Stimulated activated CD8-positive, alpha-beta memory T cell treated with anti-CD3 and anti-CD28 coated beads, Interleukin-4, amount 100 ng/mL, for 48 hours (primary cell): ENCODE measurements at places on chromosomes 5 and 9.

- DNase-seq: no peak
These were observed 2.9 kb downstream of the BOD1 start for GRCh38 chr5:173613433-173614159.

DNA sequence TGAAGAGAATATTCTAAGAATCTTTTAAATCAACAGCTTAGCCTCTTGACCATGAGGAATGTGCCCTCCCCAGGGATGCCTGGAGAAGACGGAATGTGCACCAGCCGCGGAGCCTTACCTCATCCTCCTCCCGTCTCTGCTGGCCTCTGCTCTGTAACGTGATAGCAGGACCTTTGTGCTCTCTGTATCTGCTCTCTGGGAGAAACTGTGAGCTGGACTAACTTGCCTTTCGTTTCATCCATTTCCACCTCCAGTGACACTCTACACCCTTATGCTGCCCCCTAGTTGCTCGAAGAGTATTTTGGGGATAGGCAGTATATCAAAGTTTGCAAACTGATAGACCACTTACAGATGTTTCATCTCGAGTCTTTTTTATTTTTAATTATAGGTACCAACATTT, 141.4 kb downstream of the NPR3 start:
- no peak for DNase-seq

DNA sequence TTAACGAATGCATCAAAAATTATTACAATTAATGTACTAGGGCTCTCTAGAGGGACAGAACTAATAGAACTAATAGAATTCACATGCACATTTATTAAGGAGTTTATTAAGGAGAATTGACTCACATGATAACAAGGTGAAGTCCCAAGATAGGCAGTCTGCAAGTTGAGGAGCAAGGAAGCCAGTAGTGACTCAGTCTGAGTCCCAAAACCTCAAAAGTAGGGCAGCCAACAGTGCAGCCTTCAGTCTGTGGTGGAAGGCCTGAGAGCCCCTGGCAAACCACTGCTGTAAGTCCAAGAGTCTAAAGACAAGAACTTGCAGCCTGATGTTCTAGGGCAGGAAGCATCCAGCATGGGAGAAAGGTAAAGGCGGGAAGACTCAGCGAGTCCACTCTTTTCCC, 633.8 kb downstream of the SEMA5A start:
- DNase-seq: no peak

- DNase-seq: no peak
These were observed 38.5 kb downstream of the VAV2 start for GRCh38 chr9:133953621-133953975.

GRCh38 chr9:115378241-115378640, 260.3 kb upstream of the TNC start:
- no peak for DNase-seq

DNA sequence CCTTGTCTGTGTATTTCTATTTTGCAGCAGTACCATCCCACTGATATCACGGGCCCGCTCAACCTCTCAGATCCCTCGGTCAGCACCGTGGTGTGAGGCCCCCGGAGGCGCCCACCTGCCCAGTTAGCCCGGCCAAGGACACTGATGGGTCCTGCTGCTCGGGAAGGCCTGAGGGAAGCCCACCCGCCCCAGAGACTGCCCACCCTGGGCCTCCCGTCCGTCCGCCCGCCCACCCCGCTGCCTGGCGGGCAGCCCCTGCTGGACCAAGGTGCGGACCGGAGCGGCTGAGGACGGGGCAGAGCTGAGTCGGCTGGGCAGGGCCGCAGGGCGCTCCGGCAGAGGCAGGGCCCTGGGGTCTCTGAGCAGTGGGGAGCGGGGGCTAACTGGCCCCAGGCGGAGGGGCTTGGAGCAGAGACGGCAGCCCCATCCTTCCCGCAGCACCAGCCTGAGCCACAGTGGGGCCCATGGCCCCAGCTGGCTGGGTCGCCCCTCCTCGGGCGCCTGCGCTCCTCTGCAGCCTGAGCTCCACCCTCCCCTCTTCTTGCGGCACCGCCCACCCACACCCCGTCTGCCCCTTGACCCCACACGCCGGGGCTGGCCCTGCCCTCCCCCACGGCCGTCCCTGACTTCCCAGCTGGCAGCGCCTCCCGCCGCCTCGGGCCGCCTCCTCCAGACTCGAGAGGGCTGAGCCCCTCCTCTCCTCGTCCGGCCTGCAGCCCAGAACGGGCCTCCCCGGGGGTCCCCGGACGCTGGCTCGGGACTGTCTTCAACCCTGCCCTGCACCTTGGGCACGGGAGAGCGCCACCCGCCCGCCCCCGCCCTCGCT, 1.9 kb downstream of the LRRC26 start:
- no peak for DNase-seq

GRCh38 chr5:109570362-109570874, 119.3 kb upstream of the MAN2A1 start:
- no peak for DNase-seq

GRCh38 chr9:133932181-133932580, 59.9 kb downstream of the VAV2 start:
- DNase-seq: no peak

DNA sequence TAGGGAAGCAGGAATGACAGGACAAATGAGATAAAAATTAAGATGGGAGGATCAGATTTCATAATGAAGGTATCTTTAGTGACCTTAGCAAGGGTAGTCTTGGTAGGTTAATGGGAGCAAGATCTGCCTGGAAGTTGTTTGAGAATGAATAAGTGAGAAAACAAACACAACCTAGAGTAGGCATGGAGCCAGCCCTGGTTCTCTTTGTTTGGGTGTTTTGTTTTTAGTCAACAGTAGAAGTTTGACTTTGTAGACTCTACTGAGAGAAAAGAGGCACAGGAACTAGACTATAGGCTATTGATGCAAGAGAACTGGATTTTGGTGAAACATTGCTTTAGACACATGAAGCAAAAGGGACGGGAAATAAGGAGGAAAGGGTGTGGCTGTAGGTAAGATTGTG, 40.3 kb downstream of the KCNN2 start:
- no peak for DNase-seq
